CD4-positive, alpha-beta T cell (primary cell): ENCODE measurements at places on chromosomes 5 and 9.

DNA sequence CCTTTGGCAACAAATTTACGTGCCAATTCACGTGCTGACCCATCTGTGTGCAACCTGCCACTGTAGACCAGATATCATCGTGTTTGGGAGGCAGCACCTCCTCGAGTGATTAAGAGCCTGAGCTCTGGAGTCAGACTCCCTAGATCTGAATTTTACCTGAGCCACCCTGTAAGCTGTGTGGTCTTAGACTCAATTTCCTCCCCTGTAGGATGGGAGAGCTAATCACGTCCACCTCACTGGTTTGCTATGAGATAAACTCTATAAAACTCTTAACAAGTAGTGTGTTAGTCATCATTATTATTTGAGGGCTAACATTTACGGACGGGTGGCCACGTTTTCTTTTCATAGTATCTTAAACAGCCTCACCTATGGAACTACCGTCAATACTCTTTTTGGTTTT, 220.0 kb upstream of the ADAMTSL1 start:
- DNase-seq: no peak

DNA sequence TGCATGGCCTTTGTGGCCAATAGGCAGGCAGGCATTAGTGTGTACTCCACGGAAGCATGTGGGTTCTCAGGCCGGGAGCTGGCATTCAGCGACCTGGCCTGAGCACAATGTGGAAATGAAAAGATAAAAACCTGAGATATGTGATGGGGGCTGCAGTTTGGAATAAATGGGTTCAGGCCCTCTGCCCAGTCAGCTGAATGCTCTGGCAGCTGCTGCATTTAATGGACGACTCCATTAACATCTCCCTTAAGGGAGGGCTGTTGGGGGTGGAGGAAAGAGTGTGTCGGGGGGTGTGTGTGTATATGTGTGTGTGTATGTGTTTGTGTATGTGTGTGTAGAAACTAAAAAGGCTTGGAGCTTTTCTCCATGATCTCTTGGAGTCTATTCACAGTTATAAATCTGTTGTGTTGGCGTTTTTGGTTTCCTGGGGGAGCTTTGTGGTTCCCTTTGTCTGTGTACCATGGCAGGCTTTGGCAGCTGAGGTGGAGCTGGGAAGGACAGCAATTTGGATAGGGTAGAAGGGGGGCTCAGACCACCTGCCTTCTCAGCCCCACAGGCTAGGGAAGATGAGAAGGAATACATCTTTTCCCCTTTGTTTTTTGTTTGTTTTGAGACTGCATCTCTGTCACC, 27.3 kb upstream of the HSPA9 start:
- no peak for DNase-seq

DNA sequence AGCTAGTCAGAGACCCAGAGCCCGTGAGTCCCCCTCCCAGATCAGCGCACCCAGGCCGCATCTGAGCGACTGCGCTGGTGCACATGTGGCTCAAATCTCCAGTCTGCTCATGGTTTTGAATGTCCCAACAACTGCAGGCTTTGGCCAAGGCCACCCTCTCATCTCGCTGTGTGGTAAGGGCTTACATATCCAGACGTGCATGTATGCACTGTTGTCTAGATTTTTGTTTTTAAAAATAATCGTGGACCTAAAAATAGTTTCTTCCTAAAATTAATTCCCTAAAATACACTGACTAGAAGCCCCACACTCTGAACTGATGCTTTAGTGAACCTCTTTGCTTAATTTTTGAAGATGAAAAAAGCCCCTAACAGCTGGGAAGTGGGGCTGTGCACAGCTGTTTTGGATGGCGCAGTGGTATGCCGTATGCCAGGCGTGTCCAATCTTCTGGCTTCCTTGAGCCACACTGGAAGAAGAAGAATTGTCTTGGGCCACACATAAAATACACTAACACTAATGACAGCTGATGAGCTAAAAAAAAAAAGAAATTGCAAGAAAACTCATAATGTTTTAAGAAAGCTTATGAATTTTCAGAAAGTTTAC, 143.0 kb upstream of the LHFPL2 start:
- DNase-seq: no peak

DNA sequence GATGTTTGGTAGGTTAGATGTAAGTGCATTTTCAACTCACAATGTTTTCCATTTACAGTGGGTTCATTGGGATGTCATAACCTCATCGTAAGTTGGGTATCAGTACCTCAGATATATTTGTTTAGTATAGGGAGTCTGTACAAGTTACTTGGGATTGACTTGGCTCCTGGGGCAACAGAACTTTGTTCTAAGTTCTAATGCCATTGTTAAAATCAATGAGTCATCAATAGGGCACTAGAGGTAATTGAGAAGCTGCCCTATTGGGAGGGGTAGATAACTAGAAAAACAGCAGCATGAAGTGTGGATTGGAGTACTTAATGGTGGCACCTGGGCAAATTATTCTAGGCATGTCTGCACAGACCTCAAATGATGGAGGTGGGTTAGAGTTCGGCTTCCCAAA, 272.8 kb downstream of the DOCK8 start:
- no peak for DNase-seq

DNA sequence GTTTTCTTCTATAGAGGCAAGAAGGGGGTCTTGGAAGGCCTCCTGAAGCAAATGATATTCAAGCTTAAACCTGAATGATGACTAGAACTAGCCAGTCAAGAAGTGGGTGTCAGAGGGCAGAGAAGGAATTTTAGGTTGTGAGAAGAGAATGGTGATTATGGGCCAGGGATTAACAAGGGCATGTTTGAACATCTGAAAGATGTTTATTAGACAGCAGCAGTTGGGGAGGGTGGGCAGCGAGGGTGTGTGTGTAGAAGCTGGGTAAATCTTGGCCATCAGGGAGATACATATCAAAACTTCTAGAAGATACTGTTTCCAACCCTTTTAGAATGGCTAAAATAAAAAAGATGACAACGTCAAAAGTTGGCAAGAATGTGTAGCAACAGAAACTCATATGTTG, 54.5 kb downstream of the MAN2A1 start:
- no peak for DNase-seq

DNA sequence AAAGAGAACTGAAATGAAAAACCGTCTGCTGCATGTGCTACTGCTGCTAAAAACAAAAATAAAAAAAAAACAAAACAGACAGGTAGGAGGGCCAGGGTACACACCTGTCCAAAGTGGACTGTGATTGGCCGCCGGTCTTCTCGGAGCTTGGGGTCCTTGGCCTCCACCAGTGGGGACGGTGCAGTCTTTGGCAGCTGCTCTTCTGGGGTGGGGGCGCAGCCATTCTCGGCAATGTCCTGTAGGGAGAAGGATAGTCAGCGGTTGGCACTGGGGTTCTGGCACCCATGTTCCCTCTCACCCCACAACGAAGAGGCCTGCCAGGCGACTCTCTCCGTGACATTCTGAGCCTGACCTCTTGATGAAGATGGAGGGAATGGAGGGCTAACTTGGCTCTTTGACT, 84.3 kb downstream of the CRB2 start:
- no peak for DNase-seq

DNA sequence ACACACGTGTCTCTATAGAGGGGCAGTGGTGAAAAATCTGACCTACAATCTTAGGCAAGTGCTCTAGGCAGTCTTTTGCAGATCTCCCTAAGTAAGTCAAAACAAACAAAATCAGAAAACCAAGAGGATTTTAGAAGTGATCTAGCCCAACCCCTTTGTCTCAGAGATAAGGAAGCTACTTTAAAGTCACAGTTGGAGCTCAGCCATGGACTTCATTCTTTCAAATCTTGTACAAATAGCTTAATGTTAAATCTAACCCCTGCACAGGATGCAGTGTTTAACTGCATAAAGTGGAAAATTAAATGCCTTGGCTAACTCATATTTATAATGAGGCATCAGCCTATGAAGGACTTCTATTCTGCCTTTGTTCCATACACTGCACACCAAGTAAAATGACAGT, 135.1 kb upstream of the RFX3 start:
- no peak for DNase-seq

DNA sequence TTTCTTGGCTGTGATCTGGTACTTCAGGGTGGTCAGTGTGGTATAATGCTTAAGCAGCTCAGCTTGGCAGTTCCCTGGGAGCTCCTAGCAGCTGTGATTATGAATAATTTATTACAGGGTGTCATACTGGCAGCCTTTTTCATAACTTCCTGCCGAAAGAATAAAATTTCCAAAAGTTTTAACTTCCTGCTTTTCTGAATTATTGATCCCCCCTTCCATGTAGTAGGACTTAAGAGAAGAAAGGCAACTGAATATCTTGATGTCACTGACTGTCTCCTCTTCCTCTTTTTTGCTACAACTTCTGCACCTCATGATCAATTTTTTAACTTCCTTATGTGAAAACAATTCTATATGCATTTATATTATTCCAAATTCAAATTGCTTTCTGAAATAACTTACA, 74.3 kb upstream of the SPEF2 start:
- no peak for DNase-seq

GRCh38 chr5:1789834-1790471, 9.7 kb downstream of the MRPL36 start:
- DNase-seq: no peak

DNA sequence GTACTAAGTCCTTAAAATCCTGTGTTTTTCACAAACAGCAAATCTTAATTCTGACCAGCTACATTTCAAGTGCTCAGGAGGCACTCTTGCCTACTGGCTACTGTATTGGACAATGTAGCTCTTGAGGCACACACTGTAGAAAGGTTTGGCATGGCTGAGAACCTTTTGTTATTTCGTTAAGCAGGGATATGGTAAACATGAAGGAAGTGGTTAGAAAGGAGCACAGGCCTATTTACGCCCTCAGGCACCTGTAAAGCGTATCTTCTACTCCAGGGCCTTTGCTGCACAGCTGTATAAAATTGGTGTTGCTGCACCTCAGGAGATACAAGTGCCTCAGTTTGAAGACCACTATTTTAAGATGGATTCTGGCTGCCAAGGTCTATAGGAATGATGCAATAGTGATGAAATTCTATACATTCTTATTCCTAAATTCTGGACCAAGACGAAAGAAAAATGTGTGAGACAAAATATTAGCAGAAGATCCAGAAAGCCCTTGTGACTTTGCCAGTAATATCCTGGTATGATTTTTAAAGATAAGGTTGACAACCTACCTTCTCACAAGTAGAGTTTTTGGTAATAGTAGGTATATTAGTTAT, 9.3 kb upstream of the OTULIN start:
- no peak for DNase-seq

GRCh38 chr5:164335837-164336236, 830.4 kb downstream of the MAT2B start:
- DNase-seq: no peak

DNA sequence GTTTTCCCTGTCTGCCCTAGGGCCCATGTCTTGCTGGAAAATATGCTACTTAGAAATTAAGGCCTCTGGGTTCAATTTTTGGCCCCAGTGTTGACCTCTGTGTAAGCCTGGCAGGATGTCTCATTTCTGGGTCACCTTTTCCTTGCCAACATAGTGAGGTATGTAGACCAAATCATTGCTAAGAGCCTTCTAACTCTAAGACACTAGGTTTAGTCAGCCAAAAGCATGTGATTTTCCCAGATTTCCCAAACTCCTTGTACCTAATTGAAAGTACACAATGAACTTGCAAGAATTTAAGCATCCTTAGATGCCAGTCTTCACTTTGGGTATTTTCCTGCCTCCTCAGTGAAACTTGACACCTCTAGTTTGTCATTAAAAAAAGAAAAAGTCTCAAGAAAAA, 77.0 kb downstream of the GALNT10 start:
- no peak for DNase-seq

DNA sequence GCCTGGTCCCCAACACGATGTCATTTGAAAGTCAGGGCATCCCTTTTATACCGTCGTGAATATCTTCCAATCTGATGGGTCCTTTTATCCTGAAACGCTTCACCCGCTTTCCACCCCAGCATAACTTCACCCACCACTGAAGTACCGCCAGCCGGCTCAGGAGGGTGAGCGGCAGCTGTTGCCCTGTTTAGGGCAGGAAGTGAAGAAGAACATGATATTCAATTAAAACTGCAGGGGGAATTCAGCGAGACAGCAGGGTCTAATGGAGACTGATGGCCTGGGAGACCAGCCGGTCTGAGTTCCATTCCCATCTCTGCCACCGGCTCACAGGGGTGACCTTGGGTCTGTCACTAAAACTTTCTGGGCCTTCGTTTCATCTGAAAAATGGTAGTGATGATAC, 68.2 kb upstream of the EGFLAM start:
- DNase-seq: no peak

- DNase-seq: no peak
These were observed 203.4 kb upstream of the RASEF start for GRCh38 chr9:83266331-83266665.

DNA sequence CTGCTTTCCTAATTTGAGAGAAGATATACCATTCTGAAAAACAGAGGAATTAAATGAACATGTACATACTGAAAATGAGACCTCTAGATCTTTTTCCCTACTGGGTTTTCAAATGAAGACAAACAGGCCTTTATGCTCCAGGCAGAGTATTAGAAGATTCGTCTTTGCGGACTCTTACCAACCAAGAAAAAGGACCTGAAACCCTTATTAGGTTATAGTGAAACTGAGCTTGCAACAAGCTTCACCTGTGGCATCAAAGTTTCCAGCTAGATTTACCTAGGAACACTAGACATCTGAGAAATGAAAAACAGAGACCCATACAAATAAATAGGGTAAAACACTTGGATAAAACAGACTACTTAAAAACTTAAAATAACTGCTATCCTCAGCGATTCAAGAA, 46.3 kb downstream of the SMIM15 start:
- DNase-seq: no peak

DNA sequence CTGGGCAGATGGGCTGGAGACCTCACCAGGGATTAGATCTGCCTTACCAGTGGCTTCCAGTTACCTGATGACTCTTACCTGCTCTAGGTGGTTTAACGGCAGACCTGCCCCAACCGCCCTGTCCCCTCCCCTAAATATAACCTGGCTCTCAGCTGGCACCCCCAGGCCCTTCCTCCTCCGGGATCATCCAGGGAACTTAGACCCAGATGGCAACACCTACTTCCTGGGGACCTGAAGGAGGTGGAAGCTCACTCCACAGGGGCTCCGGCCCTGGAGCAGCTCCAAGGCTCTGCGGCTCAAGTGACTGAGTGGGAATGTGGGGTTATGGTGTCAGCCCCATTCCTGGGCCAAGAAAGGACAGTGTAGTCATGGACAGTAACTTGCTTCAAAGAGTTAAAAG, 130.4 kb downstream of the OLFM1 start:
- no peak for DNase-seq

- DNase-seq: no peak
These were observed 56.5 kb downstream of the CAST start for GRCh38 chr5:96718635-96719077.

GRCh38 chr5:29379619-29380018, 1813.9 kb upstream of the CDH6 start:
- DNase-seq: no peak

- no peak for DNase-seq
These were observed 163.6 kb upstream of the SMIM23 start for GRCh38 chr5:171622010-171622409.

DNA sequence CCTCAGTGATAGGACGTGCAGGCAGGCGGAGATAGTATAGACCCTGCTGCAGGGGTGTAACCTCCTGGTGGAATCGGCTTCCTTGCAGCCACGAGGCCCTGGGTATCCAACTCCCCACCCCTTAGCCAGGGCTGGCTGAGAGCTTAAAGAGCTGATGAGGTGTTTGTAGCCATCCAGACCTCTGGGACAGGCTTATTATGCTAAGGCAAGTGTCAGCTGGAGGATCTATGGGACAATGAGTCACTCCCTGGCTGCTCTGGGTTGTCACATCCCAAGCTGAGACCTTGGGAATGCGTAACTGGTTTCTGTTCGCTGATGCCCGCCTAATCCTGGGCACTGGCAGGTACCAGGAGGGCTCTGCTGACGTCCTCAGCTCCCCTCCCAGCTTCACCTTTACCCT, 38.9 kb downstream of the DAB2IP start:
- DNase-seq: no peak
